Mesothelial cell of epicardium (in vitro differentiated cells): ENCODE measurements at places on chromosomes 16 and 17. TPM values are rescaled to one million over a fixed set of nuclear protein-coding genes. Genes with fewer than 3 reads are reported as not detected.

- no peak for DNase-seq
- H3K27me3 ChIP-seq: no peaks in the 10 kb centered on the region
- no peak overlapping the region for H3K4me3 ChIP-seq
- H3K36me3 ChIP-seq: no peaks in the 10 kb centered on the region
- H3K27ac ChIP-seq: no peak overlapping the region
Observed at GRCh38 chr16:76409706-76410105, 132.5 kb downstream of the CNTNAP4 start.

- no peaks in the 10 kb centered on the region for H3K27me3 ChIP-seq
- no peaks in the 10 kb centered on the region for H3K4me1 ChIP-seq
- H3K36me3 ChIP-seq: peaks cover 2% of the 10 kb centered on the region
- no peak overlapping the region for H3K27ac ChIP-seq
- no peak for DNase-seq
- no peak overlapping the region for H3K4me3 ChIP-seq
Observed at GRCh38 chr16:17404941-17405689, 65.6 kb downstream of the XYLT1 start.

- H3K27ac ChIP-seq: no peak overlapping the region
- peaks cover 13% of the 10 kb centered on the region for H3K27me3 ChIP-seq
- DNase-seq: no peak
- H3K4me3 ChIP-seq: peak overlapping the region; percentile 97
- H3K4me1 ChIP-seq: peaks cover 24% of the 10 kb centered on the region
Observed at GRCh38 chr16:83807327-83807709, 460 bp upstream of the HSBP1 start.

GRCh38 chr16:75238853-75239541, 12.4 kb downstream of the BCAR1 start:
- DNase-seq: no peak
- peaks cover 33% of the 10 kb centered on the region for H3K4me1 ChIP-seq
- peaks cover 11% of the 10 kb centered on the region for H3K36me3 ChIP-seq
- H3K4me3 ChIP-seq: no peak overlapping the region

ZNF276 gene
- 35.0 to 42.2 TPM (median 39.3 TPM) in 3 replicates for total RNA-seq

DNA sequence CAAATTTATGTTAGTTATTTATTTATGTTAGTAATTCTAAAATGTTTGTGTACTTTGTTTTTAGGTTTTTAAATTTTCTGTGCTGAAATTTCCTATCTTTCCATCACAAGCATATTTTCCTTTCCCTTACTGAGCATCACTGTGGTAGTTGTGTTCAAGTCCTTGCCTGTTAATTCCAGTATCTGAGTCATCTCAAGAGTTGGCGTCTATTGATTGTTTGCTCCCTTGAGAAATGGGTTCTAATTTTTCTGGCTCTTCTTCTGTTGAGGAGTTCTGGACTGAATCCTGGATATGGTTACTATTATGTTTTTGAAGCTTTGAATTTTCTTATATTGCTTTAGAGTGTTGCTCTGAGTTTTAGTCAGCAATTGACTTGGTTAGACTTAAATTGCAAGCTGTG, 56.3 kb downstream of the GAN start:
- no peaks in the 10 kb centered on the region for H3K27me3 ChIP-seq
- no peak for DNase-seq
- no peak overlapping the region for H3K27ac ChIP-seq
- no peak overlapping the region for H3K4me3 ChIP-seq
- H3K36me3 ChIP-seq: peaks cover 29% of the 10 kb centered on the region

GDPD3 gene
- total RNA-seq: 10.7 to 11.1 TPM (median 10.8 TPM) in 3 replicates

- H3K27ac ChIP-seq: no peak overlapping the region
- peaks cover 6% of the 10 kb centered on the region for H3K4me1 ChIP-seq
- no peaks in the 10 kb centered on the region for H3K27me3 ChIP-seq
- peaks cover 28% of the 10 kb centered on the region for H3K36me3 ChIP-seq
- no peak overlapping the region for H3K4me3 ChIP-seq
Observed at GRCh38 chr17:81230043-81230820, 7.5 kb upstream of the CEP131 start.

TLCD3B gene
- 0.55 to 1.1 TPM (median 0.72 TPM) in 3 replicates for total RNA-seq
